D721Med (cell line): ENCODE measurements at places on chromosomes 12 and 14.

GRCh38 chr14:61512026-61512834, 183.1 kb upstream of the HIF1A start:
- DNase-seq, result no peak

GRCh38 chr12:129901254-129901653, 2.6 kb downstream of the TMEM132D start:
- DNase-seq, result no peak

GRCh38 chr12:97005174-97005573, 98.1 kb downstream of the NEDD1 start:
- DNase-seq, result no peak

DNA sequence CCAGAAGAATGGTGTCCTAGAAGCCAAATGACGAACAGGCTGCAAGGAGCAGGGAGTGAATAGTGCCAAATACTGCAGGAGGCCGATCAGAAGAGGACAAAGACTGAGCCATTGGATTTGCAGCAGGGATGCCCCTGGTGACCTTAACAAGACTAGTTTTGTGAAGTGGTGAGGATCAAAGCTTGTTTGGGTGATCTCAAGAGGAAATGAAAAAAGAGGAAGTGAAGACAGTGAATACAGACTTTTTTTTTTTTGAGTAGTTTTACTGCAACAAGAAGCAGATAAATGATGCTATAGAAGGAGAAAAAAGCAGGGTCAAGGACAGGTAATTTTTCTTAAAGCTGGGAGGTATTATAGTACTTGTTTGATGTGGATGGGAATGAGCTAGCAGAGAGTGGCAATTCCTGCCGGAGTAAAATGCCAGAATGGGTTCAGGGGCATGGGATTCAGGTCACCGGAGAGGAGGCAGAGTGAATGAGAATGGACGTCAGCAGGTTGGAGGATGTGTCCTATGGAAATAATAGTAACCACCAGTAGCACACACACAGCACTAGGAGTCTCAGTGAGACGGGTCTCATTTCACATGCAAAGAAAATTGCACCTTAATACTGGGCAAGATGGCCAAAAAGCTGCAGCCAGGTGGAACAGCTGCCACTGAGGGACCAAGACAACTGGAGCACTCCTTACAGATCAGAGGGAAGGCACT, 345.8 kb upstream of the CCDC196 start:
- no peak for DNase-seq

DNA sequence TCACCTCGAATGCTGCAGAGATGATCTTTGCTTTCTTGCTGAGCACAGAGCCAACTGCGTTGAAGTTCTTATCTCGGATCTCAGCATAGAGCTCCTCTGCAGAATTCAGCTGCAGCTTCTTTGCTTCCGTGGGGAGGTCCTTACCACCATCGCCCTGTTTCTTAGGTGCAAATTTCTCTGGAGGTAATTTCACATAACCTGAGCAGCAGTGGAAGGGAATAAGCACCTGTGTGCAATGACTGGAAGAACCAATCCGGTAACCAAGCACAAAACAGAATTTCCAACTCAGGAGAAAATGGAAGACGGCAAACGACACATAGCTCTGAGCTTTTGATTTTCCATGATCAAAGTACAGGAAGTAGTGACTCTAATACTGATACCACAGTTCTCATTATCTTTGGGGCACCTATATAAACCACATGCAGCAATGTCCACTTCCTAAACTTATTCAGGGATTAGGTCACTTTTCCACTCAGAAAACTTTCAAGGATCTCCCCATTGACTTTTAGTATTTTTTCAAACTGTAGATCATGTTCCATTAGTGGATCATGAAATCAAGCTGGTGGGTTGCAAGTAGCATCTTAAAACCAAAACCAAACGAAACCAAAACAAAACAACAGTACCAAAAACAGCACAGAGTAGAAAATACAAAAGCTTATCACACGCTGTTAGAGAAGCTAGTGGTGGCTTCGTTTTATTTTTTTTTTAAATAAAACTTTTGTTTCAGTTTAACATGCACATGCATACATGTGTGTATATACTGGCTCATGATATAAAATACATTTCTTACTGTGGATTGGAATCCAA, 18.9 kb upstream of the DIABLO start:
- no peak for DNase-seq

- DNase-seq, result no peak
These were observed 1.1 kb downstream of the MSRB3 start for GRCh38 chr12:65279369-65280112.

DNA sequence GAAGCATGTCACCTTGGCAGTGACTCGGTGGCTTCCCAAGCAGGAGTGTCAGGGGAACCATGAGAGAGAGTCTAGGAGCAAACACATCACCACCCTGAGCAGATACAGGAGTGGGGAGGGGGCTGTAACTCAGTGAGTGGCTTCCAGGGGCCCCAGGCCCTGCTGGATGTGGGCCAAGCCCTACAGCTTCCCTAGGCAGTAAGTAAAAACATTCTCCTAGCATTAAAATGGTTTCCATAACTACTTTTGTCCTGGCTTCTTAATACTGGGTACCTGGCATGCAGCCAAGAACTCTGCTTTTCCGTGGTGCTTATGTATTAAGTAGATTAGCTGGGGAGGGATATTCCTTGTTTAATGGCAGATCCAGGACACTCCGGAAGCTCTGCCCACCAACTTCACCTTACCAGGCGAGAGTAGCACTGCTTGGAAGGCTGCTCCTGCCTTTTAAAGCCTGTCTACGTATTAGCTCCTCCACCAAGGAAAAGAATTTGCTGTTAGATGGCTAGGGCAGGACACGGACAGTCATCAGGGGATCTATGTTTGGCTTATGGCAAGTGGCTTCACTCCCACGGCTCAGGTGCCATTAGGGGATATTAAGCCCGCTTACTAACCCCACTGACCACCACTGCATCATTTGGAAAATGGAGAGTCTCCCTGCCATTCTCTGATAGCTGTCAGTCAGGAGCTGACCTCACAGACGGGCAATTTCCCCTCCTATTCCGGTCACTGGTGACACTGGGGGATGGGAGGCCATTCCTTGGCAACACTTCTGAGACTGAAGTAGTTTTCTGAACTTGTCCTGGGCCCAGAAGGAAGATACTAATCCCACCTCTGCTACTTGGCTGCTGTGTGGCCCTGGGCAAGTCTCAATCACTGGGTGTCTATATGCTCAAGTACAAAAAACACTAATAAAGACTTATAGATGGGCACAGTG, 22.8 kb downstream of the OTUB2 start:
- peak; percentile 72 for DNase-seq

DNA sequence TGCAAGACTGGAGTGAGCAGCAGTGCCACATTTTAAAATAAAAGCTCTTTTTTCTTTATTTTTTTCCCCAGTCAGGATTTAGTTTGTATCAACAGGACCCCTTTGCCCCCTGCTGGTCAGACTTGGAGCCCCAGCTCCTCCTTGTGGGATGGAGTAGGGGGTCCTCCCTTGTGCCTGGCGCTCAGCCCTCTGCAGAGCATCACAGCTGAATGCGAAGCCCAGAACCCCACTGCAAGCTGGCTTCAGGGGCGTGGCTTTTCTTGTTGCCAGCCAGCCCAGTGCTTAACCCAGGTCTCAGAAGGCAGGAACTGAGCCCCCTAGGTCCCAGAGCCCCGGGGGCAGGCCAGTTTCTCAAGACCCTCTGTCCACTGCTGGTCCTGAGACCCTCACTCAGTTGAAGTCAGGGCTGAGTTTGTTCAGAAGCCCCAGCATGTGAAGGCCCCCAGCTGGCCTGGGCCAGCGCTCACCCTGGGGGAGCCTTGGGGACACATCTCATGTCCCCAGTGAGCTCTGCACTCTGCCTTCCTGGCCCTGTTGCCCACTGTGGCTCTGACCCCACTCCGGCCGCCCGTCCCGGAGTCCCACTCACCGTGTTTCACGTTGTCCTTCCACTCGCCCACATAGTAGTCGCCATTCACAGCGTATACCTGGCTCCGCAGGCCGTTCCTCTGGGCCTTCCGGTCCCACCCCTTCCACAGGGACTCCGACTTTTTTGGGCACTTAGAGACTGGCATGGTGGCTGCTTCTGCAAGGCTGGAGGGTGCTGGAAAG, 519 bp downstream of the MORN3 start:
- peak; percentile 69 for DNase-seq

DNA sequence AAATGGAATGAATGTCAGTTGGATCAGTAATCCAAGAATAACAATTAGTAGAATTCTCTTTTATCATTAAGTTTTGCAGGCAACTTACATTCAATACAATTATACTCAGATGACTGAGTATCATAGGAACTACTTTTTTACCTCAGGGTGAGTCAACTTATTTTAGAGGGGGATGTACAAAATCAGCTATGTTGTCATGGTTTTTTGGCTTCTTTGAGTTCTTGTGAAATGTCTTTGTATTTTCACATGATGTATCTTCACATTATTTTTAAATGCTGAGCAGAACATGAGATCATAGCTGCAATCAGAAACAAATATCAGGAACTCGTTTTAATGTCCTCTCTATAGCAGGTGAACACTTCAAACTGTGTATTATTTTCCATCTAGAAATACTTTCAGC, 65.3 kb upstream of the PTPRR start:
- DNase-seq, result no peak

- no peak for DNase-seq
These were observed 298.8 kb downstream of the ETNK1 start for GRCh38 chr12:22923768-22924167.

GRCh38 chr14:96131836-96132235, 72.8 kb upstream of the BDKRB2 start:
- DNase-seq, result no peak

GRCh38 chr14:68140076-68140741, 320.6 kb downstream of the RAD51B start:
- no peak for DNase-seq

DNA sequence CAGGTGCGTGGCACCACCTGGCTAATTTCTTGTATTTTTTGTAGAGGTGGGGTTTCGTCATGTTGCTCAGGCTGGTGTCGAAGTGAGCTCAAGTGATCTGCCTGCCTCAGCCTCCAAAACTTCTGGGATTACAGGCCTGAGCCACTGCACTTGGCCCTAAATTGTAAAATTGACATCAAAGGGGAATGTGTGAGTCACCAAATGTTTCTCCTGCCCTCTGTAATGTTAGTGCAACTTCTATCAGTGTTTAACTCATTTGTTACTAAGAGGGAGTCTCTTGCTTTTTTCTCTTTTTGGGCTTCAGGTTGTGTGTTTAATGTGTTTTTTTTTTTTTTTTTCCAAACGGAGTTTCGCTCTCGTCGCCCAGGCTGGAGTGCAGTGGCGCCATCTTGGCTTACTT, 2.3 kb downstream of the TULP3 start:
- no peak for DNase-seq

DNA sequence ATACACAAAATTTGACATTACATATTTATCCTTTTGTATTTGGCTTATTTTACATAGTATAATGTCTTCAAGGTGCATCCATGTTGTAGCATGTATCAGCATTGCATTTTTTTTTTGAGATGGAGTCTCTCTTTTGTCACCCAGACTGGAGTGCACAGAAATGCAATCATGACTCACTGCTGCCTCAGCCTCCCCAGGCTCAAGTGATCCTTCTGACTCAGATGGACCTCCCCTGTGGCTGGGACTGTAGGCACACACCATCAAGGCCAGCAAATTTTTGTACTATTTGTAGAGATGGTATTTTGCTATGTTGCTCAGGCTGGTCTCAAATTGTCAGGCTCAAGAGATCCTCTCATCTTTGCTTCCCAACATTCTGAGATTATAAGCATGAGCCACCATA, 214.4 kb upstream of the ALG10B start:
- DNase-seq, result no peak

GRCh38 chr14:41900644-41901043, 294.0 kb downstream of the LRFN5 start:
- no peak for DNase-seq

DNA sequence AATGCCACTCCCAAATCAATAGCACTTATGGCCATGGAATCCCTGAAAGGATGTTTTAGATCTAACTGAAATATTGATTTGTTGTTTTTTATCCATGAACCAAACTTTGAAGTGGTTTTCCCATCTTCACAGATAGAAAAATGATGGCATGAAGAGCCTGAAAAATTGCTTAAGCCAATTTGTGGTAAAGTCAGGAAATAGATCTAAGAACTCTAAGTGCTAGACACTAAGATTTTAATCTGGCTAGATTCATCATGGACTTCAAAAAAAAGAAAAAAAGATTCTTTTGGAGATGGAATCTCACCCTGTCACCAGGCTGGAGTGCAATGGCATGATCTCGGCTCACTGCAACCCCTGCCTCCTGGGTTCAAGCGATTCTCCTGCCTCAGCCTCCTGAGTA, 45.0 kb upstream of the STRN3 start:
- DNase-seq, result no peak

GRCh38 chr12:87405918-87406317, 623.3 kb downstream of the C12orf50 start:
- DNase-seq, result no peak

GRCh38 chr14:24296341-24297157, 3.0 kb downstream of the DHRS1 start:
- DNase-seq, result peak; percentile 59

- no peak for DNase-seq
These were observed 48.3 kb downstream of the SPRING1 start for GRCh38 chr12:116689521-116689920.

DNA sequence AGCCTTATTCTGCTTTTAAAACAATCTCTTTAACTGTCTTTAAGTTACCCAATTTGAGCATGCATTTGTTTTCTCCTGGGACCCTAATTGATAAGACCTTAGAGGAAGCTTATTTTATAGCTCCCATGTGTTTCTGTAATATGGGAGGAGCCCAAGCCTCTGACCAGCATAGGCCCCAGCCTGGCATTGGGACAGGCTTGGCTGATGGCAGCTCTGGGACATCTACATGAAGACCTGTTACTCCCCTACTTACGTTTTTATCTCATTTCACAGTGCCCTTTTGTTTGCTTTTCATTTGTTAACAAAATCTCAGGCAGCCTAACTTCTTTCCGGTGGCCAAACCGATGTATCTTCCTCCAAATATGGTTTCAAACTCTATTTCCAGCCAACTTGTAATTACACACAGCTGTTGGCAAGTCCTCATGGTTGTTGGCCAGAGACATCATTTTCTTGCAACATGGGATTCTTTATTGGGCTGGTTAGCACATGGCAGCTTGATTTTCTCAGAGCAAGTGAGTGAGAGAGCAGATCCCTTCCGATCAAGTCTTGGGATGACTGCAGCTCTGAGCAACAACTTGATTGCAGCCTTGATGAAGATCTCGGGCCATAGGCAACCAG, 1117.5 kb downstream of the AACS start:
- DNase-seq, result no peak

GRCh38 chr12:51480978-51481377, 56.3 kb downstream of the SLC4A8 start:
- DNase-seq, result no peak

- DNase-seq, result no peak
These were observed 146.7 kb downstream of the ACSS3 start for GRCh38 chr12:81224626-81225025.

DNA sequence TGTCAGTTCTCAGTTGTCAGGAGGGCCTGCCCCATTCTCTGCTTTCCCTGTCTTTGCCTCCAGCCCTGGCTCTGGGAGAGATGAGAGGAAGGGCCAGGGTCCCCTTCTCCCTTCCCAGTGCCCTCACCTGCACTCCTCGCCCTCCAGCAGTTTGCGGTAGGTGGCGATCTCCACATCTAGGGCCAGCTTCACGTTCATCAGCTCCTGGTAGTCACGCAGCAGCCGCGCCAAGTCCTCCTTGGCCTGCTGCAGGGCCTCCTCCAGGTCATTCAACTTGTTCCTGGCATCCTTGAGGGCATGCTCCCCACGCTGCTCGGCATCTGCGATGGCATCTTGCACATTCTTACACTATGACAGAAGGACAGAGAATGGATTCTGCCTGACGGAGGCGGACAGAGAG, 5.4 kb downstream of the KRT2 start:
- no peak for DNase-seq
